ENCODE measurements at places on chromosomes 7 and 10.

DNA sequence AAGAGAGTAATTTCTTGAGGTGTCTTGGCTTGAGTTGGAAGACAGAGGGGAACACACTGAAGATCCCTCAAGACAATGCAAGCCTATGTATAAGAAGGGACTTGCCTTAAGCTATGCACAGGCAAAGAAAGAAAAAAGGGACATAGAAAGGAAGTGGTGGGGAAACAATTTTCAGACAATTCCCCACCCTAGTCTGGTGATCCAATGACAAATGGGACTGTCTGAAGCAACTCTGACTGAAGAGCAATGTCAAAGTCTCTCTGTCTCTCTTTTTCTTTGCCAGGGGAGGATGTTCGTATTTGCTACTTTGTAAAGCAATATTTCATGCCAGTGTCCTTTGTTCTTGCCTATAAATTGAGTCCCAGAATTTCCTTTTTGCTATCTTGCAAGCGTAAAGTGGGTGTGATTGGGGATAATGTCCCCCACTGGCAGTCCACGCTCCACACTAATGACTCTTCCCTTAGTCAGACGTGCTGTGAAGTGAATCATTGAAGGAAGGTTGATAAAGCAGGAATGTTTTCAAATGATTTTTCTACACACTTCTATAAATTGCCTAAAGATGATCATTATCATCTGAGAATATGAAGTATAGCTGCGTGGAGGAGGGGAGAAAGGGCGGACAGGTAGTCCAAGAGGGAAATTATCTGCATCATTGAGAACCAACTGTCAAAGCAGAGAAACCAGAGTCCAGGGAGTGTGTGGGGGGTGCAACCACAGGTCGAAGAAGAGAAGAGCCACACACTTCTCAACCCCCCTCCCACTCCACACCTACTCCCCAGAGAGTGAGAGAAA lies 243.8 kb upstream of the ETV1 start:
- no peak for DNase-seq

- DNase-seq, result no peak
These were observed 38.1 kb upstream of the CDHR3 start for GRCh38 chr7:105924945-105925344.

DNA sequence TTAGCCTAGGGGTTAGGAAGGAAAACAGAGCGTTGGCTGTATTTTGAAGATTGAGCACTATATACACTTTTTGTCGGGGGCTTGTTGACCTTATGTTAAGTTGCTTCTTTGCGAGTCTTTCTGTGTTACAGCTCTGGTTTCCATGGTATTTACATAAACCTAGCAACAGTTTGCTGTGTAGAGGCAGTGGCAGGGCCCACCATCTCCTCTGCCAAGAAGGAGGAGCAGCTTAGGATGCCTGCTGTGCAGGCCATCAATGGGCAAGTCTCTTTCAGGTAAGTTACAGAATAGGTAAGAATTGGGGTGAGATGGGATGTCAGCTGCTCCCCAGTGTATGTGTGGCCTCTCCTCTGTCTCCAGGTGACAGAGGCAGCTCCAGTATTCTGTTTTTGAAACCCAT lies 485.5 kb downstream of the LRMDA start:
- DNase-seq, result no peak

DNA sequence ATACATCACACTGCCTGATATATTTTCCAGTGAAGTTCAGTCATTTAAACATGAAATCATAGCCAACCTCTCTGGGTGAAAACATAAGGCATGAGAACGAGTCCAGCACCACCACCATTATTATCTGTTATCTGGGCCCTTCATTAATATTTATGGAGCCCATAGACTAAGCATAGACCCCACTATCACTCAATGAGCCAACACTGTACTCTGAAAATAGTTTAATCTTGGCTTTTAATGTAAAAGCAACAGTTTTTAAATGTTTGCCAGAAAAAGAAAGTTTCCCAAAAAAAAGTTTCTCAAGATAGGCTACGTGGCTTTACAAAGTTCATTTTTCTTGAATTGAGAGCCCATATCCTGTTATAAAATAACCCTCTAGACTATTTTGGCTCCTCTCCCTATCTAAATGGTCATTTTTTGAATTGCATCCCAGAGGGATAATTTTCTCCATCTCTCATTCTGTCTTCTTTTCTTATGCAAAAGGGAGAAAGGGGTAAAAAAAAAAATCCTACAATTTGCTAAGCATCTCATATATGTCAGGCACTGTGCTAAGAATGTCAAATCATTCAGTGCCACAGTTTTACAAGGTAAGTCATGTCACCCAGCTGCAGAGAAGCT lies 66.1 kb downstream of the FZD1 start:
- DNase-seq, result no peak

DNA sequence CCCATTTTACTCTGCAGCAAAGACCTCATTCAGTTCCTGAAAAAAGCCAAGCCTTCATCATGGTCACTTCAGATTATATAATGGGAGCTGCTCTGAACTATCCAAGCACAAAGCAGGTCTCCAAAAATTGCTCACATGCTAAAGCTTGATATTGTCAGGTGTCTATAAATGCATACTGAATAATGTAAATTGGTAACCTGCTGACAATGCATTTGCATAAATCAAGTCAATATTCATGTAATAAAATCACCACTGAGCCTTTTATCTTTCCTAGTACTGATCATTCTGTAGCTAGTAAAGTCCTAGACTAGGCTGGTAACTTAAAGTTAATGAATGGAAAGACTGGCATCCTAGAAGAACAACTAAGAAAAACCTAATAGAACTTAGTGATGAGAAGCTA lies 188.3 kb downstream of the IMMP2L start:
- DNase-seq, result no peak

DNA sequence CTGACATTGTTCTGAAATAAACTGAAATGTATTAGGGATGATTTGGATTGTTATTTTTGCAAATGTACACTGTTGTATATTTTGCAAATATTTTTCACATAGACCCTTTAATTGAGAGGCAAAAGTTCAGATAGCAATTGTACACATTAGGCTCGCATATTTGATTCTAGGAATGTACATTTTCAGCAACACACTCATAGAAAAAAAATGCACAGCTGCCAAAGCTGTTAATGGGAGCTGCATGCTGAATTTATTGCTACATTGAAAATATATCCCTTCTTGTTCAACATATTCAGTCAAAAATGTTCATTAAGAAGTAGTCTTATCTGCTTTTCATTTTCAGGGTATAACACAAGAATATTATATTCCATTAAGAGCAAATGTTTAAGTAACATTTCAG lies 512.9 kb downstream of the ATRNL1 start:
- DNase-seq, result no peak

GRCh38 chr10:99369551-99369950 lies 40.4 kb downstream of the CNNM1 start:
- DNase-seq, result no peak

DNA sequence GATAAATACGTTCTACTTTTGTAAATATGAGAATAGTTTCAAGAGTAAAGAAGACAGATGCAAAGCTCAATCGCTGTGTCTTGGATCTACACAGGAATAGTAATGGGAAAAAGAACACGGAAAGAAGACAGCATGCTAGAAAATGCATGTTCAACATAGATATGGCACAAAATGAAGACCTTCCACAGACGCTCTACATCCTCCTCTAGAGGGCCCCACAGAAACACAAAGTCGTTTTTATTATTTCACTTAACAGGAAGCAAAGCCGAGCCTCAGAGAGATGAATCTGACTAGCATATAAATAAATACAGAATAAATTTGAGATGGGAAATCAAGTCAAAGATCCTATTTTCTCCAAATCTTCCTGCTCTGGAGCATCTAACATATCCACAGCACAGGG lies 292.6 kb downstream of the PARD3 start:
- DNase-seq, result peak; percentile 10

DNA sequence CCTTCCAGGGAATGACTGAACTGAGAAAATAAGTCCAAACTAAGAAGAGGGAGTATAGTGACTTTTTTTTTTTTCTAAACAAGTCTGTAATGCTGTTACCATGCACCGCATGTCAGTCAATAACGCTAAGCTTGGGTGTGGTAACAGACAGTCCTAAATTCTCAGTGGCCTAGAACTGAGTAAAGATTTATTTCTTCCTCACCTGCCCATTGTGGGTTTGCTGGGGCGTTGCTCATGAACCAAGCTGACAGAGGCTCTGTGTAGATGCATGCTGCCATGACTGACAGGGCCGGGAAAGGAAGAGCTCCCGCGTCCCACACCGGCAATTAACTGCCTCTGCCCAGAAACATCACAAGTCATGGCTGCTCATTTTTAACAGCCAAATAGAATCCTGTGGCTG lies 25.5 kb upstream of the PRKG1 start:
- DNase-seq, result no peak

GRCh38 chr10:125982260-125982948 lies 86.0 kb downstream of the FANK1 start:
- DNase-seq, result peak; percentile 43

DNA sequence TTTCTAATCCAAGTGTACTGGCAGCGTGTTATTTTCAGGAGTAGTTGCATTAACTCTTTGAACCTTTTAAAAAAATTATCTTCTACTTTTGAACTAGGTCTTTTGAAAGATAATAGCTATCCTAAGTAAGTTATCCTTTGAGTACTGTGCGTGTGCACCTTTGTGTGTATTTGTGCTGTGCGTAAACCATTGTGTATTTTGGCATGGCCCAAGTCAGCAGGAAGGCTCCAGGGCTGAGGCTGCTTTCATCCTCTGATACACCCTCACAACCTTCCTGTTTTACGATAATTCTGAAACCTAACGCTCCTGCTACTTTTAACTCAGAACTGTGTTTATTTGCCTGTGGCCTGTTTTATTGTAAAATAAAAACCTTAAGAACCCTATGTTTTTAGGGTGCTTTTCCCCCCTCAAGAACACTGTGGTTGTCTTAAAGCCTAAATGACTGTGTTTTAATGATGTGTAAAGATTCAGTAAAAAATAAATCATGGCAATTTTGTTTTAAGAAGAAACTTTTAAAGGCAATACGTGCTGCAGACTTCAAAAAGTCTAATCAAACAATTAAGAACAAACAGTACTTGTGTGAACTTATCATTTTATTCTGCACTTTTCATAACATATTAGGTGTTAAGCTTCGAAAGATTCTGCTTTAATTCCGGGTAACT lies 57.5 kb downstream of the HDAC9 start:
- DNase-seq, result no peak

GRCh38 chr10:6018422-6018821 lies 41.1 kb upstream of the IL15RA start:
- DNase-seq, result no peak

GRCh38 chr7:82745117-82745516 lies 301.5 kb upstream of the CACNA2D1 start:
- DNase-seq, result peak; percentile 58

GRCh38 chr7:48813472-48813871 lies 110.9 kb upstream of the CDC14C start:
- no peak for DNase-seq

GRCh38 chr7:156174428-156174827 lies 362.2 kb upstream of the SHH start:
- DNase-seq, result no peak

GRCh38 chr7:33729726-33730125 lies 175.6 kb upstream of the BMPER start:
- no peak for DNase-seq

DNA sequence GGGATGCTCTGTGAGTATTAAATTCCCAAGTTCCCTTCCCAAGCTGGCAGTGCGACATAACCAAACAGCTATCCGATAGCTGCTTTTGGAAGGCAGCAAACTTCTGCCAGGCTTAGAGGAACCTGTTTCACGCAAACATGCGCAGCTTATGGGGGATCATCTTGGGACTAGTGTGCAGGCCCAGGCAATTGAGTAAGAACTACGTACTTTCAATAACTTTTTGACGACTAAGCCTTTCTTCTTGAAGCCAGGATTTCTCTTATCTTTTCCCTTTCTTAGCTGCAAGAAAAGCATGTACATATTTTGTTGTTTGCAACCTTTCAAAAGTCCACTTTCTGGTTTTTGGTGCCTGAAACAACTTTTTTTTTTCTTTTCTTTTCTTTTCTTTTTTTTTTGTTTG lies 28.7 kb upstream of the SEPHS1 start:
- DNase-seq, result no peak

- DNase-seq, result no peak
These were observed 28.6 kb upstream of the TRIL start for GRCh38 chr7:28986765-28987110.

GRCh38 chr10:5889624-5890451 lies at the start of the genes ANKRD16 and FBH1:
Gene ANKRD16 (minus strand): TSS chr10:5889893. CDS start chr10:5889354, 539 bp downstream.
Gene FBH1 (plus strand): TSS chr10:5890243. CDS start chr10:5890346, 103 bp downstream.
- peak; percentile 99 for DNase-seq

DNA sequence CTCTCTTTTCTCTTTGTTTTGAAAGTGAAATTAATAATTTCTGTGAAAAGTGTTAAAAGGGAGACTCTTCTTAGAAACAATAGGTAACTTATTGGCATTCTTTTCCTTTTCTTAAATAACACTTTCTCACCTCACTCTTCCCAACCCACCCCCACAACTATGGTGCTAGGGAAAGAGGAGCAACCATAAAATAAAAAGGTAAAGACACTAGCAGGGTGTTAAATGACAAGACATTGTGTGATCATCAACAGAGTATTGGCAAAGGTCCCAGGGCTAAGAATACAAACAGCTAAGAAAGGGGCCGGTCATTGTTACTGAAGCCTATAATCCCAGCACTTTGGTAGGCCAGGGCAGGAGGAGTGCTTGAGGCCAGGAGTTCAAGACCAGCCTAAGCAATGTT lies 183.7 kb downstream of the NEBL start:
- DNase-seq, result no peak

DNA sequence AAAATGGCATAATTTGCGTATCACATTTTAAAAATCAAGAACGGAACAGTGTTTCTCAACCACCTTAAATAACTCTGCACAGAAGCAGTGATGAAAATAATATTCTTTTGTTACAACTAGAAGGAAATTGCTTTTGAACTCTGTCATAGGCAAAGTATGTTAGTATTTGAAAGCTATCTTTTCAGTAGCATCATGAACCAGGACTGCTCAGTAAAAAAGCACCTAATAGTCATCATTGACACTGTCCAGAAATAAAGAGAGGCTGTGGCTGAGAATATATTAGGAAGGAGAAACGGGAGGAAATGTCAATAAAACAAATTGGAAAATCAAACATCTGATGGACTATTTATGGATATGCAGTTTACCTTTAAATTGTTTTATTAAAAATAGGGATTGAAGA lies 237.2 kb upstream of the AKR1E2 start:
- no peak for DNase-seq

DNA sequence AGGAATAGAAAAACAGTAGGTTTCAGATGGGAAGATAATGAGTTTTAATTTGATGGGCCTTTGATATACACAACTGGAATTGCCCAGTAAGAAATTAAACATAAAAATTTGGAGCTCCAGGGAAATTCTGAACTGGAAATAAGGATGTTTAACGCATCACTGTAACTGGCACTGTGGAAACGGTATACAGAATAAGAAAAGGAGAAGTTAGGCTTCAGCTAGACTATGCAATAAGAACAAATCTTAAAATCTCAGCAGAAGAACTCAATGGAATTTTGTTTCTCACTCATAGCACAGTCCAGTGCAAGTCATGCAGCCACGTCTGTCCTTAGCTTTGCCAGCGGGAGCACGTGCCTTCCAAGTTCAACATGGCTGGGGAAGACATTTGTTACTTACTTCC lies 52.9 kb upstream of the FGL2 start:
- DNase-seq, result no peak

GRCh38 chr10:34697351-34698247 lies 117.5 kb downstream of the PARD3 start:
- no peak for DNase-seq

GRCh38 chr7:24336461-24336860 lies 52.5 kb downstream of the NPY start:
- no peak for DNase-seq

Data from urothelium cell line (cell line).